ENCODE measurements at places on chromosomes 5 and 9. TPM values are rescaled to one million over a fixed set of nuclear protein-coding genes. Genes with fewer than 3 reads are reported as not detected.

Gene OLFM1
- 29.2 TPM for total RNA-seq

- DNase-seq = no peak
Observed at GRCh38 chr5:60260658-60261057, 367.1 kb upstream of the PDE4D start.

DNA sequence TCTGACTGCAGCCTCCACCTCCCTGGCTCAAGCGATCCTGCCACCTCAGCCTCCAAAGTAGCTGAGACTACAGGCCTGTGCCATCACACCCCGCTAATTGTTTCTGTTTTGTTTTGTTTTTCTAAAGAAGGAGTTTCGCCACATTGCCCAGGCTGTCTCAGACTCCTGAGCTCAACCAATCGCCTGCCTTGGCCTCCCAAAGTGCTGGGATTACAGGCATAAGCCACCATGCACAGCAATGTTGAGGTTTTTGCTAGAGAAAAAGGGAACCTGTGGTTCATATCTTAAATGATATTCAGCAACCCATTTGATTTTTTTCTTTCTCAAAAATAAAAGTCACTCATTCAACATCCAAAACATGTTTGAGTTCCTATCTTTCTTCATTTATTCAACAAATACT lies 20.4 kb upstream of the DELE1 start:
- DNase-seq = no peak

- DNase-seq = no peak
Observed at GRCh38 chr9:121067640-121068039, 7.1 kb upstream of the CNTRL start.

Gene NDOR1
- 8.1 TPM for total RNA-seq

GRCh38 chr9:8732367-8733075 lies 932.9 kb upstream of the DMAC1 start:
- no peak for DNase-seq

DNA sequence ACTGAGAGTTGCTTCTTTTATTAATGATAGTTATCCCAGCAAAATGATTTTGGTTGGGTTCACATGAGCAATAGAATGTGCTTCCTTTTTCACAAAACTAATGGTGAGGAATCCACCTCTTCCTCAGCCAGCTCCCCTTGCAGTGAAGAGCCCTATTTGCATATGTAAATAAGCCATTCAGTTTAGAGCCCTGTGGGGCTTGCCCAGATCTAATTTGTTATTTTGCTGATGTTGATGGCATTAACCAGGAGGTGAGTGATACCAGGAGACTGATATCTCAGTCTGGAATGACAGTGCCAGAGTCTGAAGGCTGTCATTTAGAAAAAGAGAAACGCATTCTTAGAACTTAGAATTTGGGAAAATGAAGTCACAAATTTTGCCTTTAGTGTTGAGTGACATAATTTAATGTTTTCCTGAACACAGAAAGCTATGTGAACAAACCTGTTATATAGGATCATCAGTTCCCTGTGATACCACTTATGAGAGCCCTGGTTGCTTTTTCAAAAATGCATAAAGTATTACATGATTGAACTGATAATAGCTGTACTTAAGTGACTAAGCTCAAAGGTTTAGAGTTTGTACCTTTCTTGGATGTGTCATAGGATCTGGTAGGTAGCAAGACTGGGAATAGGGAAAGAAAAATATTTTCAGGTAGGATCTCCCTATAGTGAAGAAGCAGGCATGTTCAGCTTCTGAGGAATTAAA lies 271.6 kb downstream of the MAST4 start:
- no peak for DNase-seq

- no peak for DNase-seq
Observed at GRCh38 chr5:149345892-149346222, 558 bp downstream of the GRPEL2 start.

GRCh38 chr5:112349371-112349770 lies 69.7 kb downstream of the EPB41L4A start:
- no peak for DNase-seq

DNA sequence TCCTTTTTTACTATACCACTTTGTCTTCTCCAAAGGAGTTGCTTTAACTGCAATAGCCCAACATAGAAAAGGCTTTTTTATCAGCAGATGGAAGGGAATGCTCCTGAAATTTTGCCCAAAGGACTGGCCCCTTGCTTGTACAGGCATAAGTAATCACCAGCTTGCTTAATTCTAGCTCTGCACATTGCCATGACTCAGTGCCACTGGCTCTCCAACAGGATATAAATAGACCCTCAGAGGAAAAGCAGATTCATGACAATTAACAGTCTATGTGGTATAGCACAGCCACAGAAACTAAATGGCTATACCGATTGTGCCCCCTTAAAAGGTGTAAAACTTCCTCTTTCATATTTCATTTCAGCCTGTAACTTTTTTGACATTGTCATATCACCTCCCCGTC lies 227.0 kb downstream of the ZNF608 start:
- DNase-seq = no peak

Gene PCDHB15
- 4.4 TPM for total RNA-seq

GRCh38 chr5:140118302-140118936 lies 4.5 kb downstream of the PURA start:
- DNase-seq = no peak

Gene SHROOM1
- total RNA-seq = 5.2 TPM

- no peak for DNase-seq
Observed at GRCh38 chr9:98427491-98427890, 172.0 kb upstream of the TBC1D2 start.

Gene FOXD4L3
- not detected for total RNA-seq

- no peak for DNase-seq
Observed at GRCh38 chr9:74958587-74958986, 5.9 kb upstream of the C9orf40 start.

DNA sequence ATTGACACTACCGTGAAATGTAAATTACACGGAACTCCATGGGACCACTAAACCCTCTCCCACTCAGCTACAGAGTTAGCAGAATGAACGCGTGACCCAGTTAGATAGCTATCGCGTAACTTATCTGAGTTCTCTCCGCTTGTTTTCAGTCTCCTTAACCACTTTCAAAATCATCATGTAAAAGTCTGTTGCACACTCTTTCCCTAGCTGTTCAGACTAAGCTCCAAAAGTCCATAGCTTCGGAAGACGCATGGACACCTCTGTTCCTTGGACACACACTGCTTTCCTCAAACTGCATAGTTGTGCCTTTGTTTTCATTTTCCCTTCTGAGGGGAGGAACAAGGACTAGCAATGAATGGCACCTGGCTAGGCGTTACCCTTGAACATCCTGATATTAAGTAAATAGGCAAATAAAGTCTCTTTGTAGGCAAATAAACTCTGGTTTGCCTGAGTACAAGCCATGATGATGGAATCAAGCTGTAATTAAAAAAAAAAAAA lies 83.3 kb downstream of the DAPK1 start:
- DNase-seq = no peak
